ENCODE measurements at places on chromosomes 13 and 19. TPM values are rescaled to one million over a fixed set of nuclear protein-coding genes. Genes with fewer than 3 reads are reported as not detected.

DNA sequence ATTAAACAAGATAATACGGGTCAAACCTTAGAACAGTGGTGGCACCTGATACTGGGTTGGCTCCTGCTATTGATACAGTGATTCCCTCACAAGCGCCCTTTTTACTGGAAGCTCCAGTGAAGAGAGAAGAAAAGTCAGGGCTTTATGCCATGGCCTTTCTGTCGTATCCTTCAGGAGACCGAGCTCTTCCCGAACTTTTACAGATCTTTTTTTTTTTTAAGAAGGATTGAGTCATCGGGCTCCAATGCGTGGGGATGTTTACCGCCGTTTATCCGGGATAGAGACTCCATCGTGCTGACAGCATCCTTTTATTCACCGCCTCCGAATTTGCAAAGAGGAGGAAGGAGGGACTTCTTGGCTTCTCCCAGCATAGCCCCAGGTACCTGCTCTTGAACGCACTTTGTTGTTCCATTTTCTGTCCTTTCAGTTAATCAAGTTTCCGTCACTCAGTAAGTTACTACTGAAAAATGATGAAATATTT lies 574 bp downstream of the ZNF227 start:
- H3K27me3 ChIP-seq = no peaks in the 10 kb centered on the region
- H3K36me3 ChIP-seq = peaks cover 17% of the 10 kb centered on the region
- H3K27ac ChIP-seq = peak overlapping the region; percentile 65

- H3K27ac ChIP-seq = no peak overlapping the region
- H3K4me3 ChIP-seq = no peak overlapping the region
- no peaks in the 10 kb centered on the region for H3K27me3 ChIP-seq
- no peaks in the 10 kb centered on the region for H3K4me1 ChIP-seq
- no peaks in the 10 kb centered on the region for H3K36me3 ChIP-seq
These were observed 386.6 kb downstream of the DIAPH3 start for GRCh38 chr13:59776924-59777690.

DNA sequence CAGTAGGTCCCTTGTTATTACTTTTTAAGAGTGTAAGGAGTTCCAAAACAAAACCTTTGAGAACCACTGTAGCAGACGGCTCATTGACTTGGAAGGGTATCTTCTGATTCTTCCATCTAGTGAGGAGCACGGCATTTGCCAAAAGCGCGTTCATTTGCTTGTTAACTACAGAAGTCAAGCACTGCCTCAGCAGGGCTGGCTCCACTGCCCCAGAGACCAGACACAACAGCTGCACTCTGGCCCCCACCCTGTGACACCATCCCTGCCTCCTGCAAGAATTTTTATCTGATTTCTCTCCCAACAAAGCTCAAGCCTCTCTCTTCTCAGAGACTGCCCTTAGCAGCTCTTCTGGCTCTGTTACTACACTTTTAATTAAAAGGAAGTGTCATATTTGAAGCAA lies 20.7 kb upstream of the XPO4 start:
- no peaks in the 10 kb centered on the region for H3K4me1 ChIP-seq
- H3K36me3 ChIP-seq = no peaks in the 10 kb centered on the region
- no peak overlapping the region for H3K4me3 ChIP-seq
- DNase-seq = no peak
- no peaks in the 10 kb centered on the region for H3K27me3 ChIP-seq

GRCh38 chr19:44371815-44372480 lies 15.5 kb upstream of the ZNF112 start:
- H3K36me3 ChIP-seq = no peaks in the 10 kb centered on the region
- no peaks in the 10 kb centered on the region for H3K27me3 ChIP-seq
- no peaks in the 10 kb centered on the region for H3K4me1 ChIP-seq
- H3K4me3 ChIP-seq = no peak overlapping the region
- no peak overlapping the region for H3K27ac ChIP-seq

GRCh38 chr13:100534911-100535310 lies 53.7 kb downstream of the GGACT start:
- H3K4me3 ChIP-seq = no peak overlapping the region
- DNase-seq = no peak
- peaks cover 3% of the 10 kb centered on the region for H3K4me1 ChIP-seq

DNA sequence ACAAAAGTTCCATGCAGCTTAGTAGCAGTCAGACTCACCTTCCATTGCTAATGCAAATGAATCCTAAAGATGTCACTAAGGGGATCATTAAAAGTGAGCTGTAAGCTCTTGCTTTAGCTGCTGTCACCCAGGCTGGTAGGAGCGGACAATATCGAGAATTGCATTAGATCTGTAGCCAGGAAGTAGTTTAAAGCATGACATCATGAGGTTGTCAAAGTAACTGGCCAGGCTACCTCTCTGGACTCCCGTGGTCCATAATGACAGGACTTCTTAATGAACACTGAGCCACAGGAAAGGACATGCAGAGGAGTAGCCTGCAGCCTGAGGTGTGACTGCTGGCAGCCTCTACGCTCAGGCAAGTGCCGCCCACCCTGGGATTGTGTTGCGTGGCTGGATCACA lies 522.3 kb upstream of the NBEA start:
- no peaks in the 10 kb centered on the region for H3K4me1 ChIP-seq
- H3K27me3 ChIP-seq = no peaks in the 10 kb centered on the region
- H3K36me3 ChIP-seq = no peaks in the 10 kb centered on the region
- no peak overlapping the region for H3K4me3 ChIP-seq
- H3K27ac ChIP-seq = no peak overlapping the region
- DNase-seq = no peak

DNA sequence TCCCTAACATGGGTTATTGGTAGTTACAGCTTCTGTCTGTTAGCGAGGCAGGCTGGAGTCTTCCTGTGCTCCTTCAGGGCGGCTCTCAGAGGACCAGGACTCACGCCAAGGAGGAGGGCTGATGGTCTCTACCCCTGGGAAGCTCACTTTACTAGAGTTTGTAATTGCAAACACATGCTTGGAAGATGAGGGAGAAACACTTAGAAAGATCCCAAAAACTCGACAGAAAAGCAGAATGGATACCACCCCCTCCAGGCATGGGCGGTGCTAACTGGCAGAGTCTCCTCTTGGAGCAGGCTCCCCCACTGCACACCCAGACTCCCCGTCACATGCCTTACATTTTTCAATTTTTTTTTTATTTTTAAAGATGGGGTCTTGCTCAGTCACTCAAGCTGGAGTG lies 62.0 kb downstream of the PARP4 start:
- H3K4me3 ChIP-seq = no peak overlapping the region
- H3K27ac ChIP-seq = no peak overlapping the region
- H3K4me1 ChIP-seq = no peaks in the 10 kb centered on the region
- DNase-seq = no peak
- H3K36me3 ChIP-seq = peaks cover 66% of the 10 kb centered on the region
- no peaks in the 10 kb centered on the region for H3K27me3 ChIP-seq

- H3K27me3 ChIP-seq = no peaks in the 10 kb centered on the region
- peak within 1 kb of the TSS; percentile 97 for H3K4me3 ChIP-seq
- H3K36me3 ChIP-seq = peaks cover 21% of the 10 kb centered on the region
- DNase-seq = peak; percentile 88
These were observed at the start of gene TRMT1 for GRCh38 chr19:13116282-13117175. TRMT1 (minus strand) TSS chr19:13116740; CDS start chr19:13116399, 341 bp downstream.

DNA sequence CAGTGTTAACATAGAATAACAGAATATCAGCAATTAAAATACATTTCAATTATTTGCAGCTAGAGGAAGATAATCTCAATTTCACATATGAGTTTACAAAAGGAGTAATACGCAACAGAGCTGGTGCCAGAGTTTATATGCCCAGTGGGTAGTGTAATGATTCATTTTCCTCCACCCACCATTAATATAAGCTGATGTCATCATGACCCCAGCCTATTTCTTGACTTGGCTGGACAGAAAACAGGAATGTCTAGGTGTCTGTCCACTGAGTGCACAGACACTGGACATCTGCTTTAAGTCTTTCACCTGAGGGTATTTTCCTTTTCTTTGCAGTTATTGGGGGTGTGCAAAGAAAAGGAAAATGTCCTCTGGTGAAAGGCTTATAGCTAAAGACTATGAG lies 335.5 kb downstream of the TBC1D4 start:
- no peak overlapping the region for H3K27ac ChIP-seq
- no peak overlapping the region for H3K4me3 ChIP-seq
- no peaks in the 10 kb centered on the region for H3K4me1 ChIP-seq
- no peaks in the 10 kb centered on the region for H3K27me3 ChIP-seq

- H3K4me3 ChIP-seq = no peak overlapping the region
- H3K27ac ChIP-seq = no peak overlapping the region
- H3K4me1 ChIP-seq = no peaks in the 10 kb centered on the region
- no peaks in the 10 kb centered on the region for H3K36me3 ChIP-seq
- H3K27me3 ChIP-seq = peaks cover 36% of the 10 kb centered on the region
These were observed 1.9 kb downstream of the C2CD4C start for GRCh38 chr19:406971-407510.

GRCh38 chr13:99037756-99038155 lies 59.9 kb upstream of the DOCK9 start:
- no peaks in the 10 kb centered on the region for H3K27me3 ChIP-seq
- no peak for DNase-seq
- no peak overlapping the region for H3K4me3 ChIP-seq

DNA sequence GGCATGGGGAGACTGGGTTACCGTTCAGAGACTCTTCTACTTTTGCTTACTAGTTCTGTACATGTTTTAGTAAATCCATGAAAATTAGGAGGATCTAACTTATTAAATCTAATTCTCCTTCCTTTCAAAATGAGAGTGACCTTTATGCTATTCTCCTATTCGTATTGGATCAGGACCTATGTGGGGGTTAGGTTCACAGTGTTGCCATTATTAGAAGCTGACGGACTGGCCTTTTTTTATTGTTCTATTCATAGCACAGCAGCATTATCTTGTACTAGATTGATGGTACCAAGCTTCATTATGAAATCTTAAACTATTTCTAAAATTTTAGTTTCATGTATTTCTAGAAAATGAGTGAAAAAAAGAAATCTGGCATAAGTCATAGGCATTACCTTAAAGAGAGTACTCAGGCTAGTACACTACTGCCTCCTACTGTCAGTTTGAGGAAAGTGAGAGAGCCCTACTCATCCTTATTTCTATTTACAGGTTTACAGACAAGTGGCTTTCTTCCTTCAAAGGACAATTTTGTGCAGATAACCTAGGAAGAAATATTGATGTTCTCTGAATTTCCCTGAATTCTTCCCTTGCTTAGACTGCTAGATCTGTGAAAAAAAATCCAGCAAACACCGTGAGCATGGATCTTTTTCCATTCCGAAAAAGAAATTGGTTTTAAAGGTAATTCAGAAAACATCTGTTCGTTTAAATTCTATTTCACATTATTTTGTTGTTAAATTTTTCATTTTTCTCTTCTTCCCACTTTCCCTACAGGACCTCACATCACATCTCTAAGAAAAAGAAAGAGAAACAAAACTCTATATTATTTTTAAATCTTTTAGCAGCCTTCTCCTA lies 485.5 kb downstream of the DIAPH3 start:
- peaks cover 10% of the 10 kb centered on the region for H3K4me1 ChIP-seq
- no peak overlapping the region for H3K4me3 ChIP-seq
- H3K27ac ChIP-seq = no peak overlapping the region
- no peaks in the 10 kb centered on the region for H3K36me3 ChIP-seq
- no peaks in the 10 kb centered on the region for H3K27me3 ChIP-seq

GRCh38 chr19:45195764-45196163 lies 17.2 kb downstream of the BLOC1S3 start:
- no peaks in the 10 kb centered on the region for H3K36me3 ChIP-seq
- no peak for DNase-seq
- no peak overlapping the region for H3K27ac ChIP-seq
- no peaks in the 10 kb centered on the region for H3K27me3 ChIP-seq

DNA sequence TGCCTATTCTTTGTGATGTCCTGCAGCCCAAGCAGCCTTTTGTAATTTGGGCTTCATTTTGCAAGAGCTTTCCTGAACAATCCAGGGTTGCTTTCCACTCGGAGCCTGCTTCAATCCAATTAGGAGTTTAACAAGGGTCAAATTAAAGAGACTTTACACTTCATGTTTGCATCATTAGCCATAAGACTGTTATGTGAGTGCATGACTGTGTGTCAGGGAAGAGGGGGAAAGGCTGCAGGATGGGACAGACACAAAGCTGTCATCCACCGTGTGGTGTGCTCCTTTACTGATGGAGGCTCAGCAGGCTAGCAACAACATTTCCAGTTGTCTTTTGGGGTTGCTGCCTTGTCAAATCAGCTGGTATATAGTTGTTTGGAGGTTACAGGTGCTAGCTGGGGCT lies 23.7 kb upstream of the MAB21L1 start:
- H3K4me1 ChIP-seq = no peaks in the 10 kb centered on the region
- no peak overlapping the region for H3K4me3 ChIP-seq
- no peak for DNase-seq

The ATXN8OS gene
- polyA plus RNA-seq = 0.12 TPM

The ZNF224 gene
- 46.3 TPM for polyA plus RNA-seq

The TNNT1 gene
- polyA plus RNA-seq = 10.2 TPM

The TTC9B gene
- polyA plus RNA-seq = 3.1 TPM
